GM12891 (cell line): ENCODE measurements at places on chromosomes 13 and 19.

- no peak for DNase-seq
Observed at GRCh38 chr13:80447747-80448146, 106.8 kb upstream of the SPRY2 start.

DNA sequence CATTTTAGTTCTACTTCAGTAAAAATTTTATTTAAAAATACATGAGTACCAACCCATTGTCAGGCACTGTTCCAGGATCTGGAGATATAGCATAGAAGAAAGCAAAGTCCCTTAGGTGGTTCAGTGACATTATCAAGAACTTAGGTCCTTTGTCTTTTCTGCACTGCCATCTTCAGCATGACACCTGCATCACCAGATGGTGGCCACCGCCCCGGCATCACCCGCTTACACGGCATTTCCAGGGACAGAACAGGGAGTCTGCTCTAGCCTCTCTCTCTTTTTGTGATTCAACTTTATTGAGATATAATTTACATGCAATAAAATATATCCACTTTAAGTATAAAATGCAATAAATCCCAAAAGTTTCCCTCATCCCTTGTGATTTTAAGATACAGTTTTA lies 23.5 kb downstream of the DYRK1B start:
- DNase-seq, result no peak

GRCh38 chr19:29520390-29520789 lies 5.4 kb upstream of the VSTM2B start:
- DNase-seq, result no peak

GRCh38 chr19:30003866-30004265 lies 61.8 kb downstream of the URI1 start:
- no peak for DNase-seq

- DNase-seq, result no peak
Observed at GRCh38 chr19:38135150-38135998, 88.6 kb downstream of the DPF1 start.

- peak; percentile 44 for DNase-seq
Observed at GRCh38 chr13:32019612-32020233, 11.9 kb upstream of the FRY start.
